ENCODE measurements at places on chromosomes 16 and 17.

GRCh38 chr16:10787304-10787703 is 31.3 kb downstream of the TVP23A start:
- DNase-seq = no peak

- DNase-seq = peak; percentile 95
These were observed at the start of gene ARL2BP for GRCh38 chr16:57244767-57245471. ARL2BP (plus strand) TSS chr16:57245259; CDS start chr16:57245368, 109 bp downstream.

GRCh38 chr16:8867932-8868415 is 832 bp downstream of the CARHSP1 start:
- DNase-seq = no peak

- DNase-seq = no peak
These were observed 54.8 kb downstream of the CDK5R1 start for GRCh38 chr17:32541640-32542039.

- DNase-seq = no peak
These were observed 15.7 kb upstream of the KPNB1 start for GRCh38 chr17:47633996-47634395.

GRCh38 chr17:64028874-64029464 is 8.5 kb upstream of the ICAM2 start:
- DNase-seq = peak; percentile 85

- DNase-seq = no peak
These were observed 94.2 kb upstream of the HSBP1 start for GRCh38 chr16:83713597-83713996.

DNA sequence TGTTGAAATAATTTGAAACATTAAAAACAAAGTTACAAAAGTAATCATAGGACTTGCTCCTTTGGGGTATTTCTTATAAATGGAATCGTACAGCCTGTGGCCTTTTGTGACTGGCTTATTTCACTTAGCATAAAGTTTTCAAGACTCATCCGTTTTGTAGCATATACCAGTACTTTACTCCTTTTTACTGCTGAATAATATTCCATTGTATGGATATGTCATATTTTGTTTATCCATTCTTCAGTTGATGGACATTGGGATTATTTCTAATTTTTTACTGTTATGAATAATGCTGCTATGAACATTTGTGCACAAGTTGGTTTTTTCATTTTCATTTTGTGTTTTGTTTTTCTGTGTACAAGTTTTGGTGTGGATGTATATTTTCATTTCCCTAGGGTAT is 30.0 kb upstream of the RHBDL3 start:
- DNase-seq = no peak

- DNase-seq = no peak
These were observed 98.9 kb downstream of the ABCC6 start for GRCh38 chr16:16124438-16124837.

DNA sequence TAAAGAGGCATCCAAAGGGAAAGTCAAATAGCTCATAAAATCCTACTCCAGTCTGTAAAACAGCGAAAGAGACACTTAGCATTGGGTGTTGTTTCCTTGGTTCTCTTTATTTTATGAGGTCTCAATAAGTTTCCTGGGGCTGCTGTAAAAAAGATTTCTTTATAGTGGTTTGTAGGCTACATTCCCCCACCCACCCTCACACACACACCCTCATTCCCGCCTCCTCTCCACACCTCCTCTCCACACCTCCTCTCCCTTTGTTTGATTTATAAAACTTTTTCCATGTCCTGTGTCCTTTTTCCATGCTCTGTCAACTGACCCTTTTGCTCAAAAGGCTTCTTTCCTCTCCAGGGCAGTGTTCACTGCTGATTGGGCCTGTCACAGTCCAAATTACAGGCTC is 178.9 kb upstream of the SOX9 start:
- no peak for DNase-seq

DNA sequence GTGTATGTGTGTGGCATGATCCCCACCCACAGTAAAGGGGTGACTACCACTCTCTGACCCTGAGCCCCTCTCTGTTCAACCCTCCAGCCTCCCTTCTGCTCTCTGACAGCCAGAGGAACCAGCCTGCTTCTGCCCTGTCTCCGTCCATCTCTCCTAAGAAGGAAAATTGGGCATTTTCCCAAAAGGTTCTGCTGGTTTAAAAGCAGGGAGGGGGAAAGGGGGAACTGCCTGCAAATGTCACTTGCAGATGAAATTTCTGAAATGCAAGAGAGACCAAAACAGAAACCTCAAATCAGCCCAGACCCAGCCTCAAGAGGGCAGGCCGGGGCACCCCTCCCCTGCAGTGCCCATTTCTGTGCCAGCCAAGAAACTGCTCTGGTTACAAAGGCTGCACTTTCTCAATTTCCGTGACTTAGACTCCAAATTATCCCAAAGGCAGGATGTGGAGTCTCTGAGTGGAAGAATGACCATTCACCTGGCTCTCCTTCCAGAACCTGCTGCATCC is 197.9 kb downstream of the RBFOX3 start:
- no peak for DNase-seq

DNA sequence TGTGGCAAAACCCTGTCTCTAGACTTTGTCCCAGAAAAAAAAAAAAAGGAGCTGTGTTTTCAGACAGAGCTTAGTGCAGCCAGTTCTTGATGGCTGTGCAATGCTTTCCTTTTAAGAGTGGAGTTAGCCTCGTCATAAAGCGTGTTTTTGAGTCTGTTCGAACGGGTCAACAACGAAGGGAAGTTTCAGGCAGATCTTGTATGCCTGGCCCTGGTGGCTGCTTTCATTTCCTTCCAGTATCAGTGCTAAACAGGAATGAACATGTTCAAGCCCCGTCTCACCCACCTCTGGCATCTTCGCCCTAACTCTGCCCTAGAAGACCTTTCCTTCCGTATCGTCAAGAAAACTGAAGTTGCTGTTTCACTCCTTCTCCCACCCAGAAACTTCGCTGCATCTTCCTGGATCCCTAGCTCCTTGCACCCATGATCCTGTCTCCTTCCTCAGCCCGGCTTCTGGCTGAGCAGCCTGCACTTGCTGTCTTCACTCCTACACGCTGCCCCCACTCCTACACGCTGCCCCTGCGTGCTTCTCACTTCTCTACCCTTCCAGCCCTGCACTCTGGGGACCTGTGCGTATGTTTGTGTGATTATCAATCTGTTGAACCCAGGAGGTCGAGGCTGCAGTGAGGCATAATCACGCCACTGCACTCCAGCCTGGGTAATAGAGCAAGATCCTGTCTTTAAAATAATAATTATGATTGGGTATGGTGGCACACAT is 55.3 kb downstream of the USP10 start:
- no peak for DNase-seq

GRCh38 chr17:14693382-14693781 is 392.5 kb downstream of the HS3ST3B1 start:
- DNase-seq = no peak

GRCh38 chr17:74686761-74687160 is 26.0 kb downstream of the CD300LF start:
- peak; percentile 17 for DNase-seq

- DNase-seq = no peak
These were observed 114.3 kb downstream of the MSI2 start for GRCh38 chr17:57370619-57371018.
